ENCODE measurements at places on chromosomes 7 and 10.

GRCh38 chr10:6753644-6754043 is 173.6 kb upstream of the PRKCQ start:
- DNase-seq, result no peak

DNA sequence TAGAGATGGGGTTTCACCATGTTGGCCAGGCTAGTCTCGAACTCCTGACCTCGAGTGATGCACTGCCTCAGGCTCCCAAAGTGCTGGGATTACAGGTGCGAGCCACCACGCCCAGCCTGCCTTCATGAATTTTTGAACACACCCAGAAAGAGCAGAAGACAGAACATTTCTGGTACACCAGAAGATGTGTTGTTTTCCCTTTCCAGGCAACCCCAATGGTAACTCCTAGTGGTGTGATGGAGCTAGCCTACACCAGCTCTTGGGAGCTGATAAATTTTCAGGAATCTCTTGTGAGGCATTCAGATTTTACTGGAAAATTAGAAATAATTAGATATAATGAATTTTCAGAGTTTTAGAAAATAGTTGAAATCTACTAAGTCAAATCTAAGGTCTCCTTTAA is 904 bp upstream of the CCDC7 start:
- DNase-seq, result no peak

GRCh38 chr10:75062506-75063299 is 48.8 kb upstream of the SAMD8 start:
- DNase-seq, result no peak

DNA sequence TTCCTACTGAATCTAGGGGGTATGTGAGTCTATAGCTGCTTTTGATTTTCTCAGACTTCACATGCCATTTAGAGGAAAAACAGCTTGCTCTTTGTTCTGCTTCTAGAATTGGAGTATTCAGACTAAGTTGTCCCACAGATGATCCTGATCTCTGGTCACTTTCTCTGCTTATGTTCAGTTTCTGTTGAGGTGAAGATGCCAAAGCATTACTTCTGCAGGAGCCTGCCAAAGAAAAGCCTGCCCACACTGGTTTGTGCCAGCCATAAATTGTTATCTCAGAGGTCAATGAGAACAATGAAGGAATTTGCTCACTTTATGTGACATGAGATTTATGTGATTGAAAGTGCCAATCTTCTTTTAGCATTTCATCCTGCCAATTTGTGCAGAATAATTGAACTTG is 163.6 kb downstream of the CDK14 start:
- no peak for DNase-seq

DNA sequence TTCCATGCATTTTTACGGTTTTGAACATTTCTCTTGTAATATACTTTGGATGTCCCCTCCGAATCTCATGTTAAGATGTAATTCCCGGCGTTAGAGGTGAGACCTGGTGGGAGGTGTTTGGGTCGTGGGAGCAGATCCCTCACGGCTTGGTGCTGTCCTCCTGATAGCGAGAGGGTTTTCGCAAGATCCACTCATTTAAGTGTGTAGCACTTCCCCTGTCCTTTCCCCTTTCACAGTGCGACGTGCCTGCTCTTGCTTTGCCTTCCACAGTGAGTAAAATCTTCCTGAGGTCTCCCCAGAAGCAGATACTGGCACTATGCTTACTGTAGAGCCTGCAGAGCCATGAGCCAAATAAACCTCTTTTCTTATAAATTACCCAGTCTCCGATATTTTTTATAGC is 6.6 kb downstream of the GPR141 start:
- no peak for DNase-seq

- no peak for DNase-seq
Observed at GRCh38 chr7:1663223-1663622, 6.9 kb upstream of the ELFN1 start.
